ENCODE measurements at places on chromosomes 5 and 9.

DNA sequence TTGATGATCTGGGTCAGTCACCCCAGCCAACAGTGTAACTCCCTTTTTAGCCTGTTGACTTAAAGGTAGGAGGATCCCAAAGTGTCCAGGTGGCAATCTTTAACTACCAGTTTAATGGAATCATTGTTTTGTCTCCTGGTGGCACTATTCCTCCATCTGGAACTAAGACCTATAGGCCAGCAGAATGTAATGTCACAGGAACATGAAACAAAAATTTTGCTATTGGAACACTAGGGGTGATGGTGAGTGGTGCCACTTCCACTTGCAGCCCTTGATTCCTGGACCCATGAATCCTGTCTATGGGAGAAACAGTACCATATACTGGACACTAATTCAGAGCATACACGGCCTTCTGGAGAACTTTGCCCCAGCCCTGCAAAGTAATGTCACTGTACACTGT, 219.5 kb upstream of the RASA1 start:
- no peak for DNase-seq

DNA sequence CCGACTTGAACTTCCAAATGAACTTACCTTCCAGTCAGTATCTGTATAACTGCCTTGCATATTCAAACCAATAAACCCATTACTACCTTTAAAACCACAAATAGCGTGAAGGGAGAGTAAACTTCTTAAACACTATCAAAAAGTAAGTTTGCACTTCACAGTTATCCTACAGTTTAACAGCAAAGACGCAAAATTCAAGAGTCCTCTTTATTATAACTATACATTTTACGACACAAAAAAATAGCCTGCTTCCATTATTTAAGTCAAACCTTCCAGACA, 1.8 kb downstream of the PTBP3 start:
- DNase-seq, result no peak

GRCh38 chr5:59600998-59601397, 292.5 kb downstream of the PDE4D start:
- no peak for DNase-seq

GRCh38 chr9:75051285-75051684, 23.2 kb upstream of the CARNMT1 start:
- no peak for DNase-seq

DNA sequence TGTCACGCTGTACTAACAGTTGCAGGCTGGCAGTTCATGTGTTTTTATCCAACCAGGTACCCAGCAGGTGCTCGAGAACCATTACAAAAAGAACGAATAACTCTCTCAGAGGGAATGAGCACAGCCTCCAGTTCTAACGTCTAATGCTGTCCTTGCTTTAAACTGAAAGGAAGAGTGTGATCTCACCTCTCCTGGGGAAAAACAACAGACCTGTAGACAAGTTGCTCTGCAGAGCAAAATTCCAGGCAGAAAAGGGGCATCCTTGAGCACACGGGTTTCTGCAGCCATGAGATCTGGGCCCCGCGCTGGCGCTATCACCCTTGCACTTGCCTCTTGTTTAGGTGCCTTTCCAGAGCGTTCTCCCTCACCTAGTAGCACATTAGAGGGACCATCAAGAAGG, 92.5 kb upstream of the DNAH5 start:
- DNase-seq, result no peak

DNA sequence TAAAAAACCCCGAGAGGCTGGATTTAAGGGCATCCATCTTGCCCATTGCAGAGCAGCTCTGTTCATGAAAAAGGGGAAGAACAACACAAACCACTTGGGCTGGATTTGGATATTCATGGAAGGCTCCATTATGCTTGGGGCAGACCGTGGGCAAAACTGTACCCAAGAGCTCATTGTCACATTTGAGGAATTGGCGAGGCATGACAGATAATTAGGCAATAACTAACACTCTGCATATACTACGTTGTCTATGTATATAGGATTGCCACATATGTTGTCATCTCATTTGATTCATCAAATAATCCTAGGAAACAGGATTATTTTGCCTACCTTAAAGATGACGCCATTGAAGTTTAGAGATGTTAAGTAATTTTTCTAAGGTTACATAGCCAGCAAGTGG, 255.4 kb downstream of the SMARCA2 start:
- no peak for DNase-seq

- no peak for DNase-seq
Observed at GRCh38 chr9:9214066-9214465, 1398.7 kb downstream of the PTPRD start.

DNA sequence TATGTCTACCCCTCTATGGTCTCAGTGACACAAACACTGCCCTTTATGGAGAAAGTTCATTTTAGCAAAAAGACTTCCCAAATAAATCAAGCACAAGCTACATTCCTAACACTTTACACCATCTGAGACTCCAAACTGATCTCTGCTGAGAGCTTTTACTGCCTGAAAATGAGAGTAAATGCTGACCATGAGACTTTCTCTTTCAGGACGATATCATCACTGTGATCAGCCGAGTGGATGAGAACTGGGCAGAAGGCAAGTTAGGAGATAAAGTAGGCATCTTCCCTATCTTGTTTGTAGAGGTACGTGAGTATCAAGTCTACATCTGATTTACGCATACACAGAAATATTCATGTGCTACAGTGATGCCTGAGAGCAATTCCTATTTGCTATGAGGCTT, 67.5 kb downstream of the SH3RF2 start:
- DNase-seq, result no peak

DNA sequence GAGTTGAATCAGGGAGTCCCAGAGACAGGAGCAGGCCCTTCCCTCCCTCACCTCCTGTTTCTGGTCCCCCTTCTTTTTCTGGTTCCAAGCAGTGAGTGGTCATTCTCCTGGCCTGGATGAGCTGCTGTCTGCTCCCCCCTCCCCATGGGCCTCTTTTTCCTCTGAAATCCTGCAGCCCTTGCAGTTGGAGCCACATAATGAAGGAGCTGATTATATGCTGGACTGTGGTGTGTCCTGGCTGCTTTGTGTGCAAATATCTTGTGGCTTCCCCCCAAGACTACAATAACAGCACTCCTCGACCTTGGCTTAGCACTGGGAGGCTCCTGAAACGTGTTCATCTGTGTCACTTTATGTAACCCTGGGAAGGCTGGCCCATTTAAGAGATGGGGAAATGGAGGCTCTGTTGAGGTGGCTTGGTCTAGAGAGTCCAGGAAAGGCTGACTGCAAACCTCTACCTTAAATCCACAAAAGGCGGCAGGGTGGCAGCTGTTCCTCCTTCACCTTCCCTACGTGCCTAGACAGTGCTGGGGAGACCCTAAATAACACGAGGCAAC, 69.2 kb downstream of the SH3PXD2B start:
- DNase-seq, result no peak

GRCh38 chr5:73901043-73901442, 275.0 kb downstream of the ARHGEF28 start:
- no peak for DNase-seq

- DNase-seq, result no peak
Observed at GRCh38 chr9:88233091-88233490, 94.8 kb upstream of the SPATA31C2 start.

- no peak for DNase-seq
Observed at GRCh38 chr5:112333331-112333781, 85.7 kb downstream of the EPB41L4A start.

DNA sequence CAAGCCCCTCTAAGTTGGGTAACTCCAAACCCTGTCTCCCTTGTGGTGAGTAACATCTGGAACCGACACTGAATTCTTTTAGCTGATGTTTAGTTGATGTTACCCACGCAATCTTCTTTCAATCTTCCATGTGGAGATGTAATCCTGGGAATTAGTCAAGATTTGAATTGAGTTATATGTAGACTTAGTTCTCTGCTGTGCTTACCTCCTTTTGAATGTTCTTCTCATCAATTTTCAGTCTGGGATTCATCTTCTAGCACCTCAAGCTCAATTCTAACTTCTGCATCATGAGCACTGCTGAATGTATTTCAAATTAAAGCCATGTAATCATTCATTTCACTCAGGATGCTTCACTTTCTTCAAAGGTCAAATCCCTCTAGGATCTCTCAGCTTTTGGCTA, 270.6 kb downstream of the FAM170A start:
- DNase-seq, result no peak

DNA sequence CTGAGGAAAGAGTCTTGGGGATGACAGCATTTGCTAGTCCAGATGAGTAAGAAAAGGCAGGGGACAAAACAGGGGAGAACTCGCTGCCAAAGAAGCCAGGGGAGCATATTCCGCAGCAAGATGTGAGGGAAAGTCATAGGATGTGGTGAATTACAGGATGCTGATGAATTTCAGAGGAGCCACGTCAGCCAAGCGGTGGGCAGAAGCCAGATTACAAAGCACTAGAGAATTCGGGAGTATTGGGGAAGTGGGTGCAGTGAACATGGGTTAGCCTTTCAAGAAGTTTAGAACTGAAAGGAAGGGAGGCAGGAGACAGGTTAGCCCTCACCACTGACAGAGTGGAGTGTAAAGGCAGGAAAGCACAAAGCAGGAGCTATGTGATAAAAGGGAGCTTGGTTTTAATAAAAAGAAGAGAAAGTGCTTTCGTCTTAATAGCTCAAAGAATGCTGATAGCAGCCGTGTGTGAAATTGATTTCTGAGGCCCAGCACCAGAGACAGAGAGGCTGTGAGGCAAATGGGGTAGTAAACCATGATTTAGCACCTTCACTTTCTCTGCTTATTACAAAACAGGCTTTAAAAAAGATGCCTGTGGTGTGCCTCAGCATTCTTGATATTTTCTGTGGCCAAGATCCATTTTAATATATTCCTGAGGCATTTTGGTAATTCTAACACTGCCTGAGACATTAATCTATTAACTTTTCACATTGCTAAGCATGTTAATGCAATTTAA, 16.9 kb downstream of the ADAMTSL1 start:
- DNase-seq, result no peak

DNA sequence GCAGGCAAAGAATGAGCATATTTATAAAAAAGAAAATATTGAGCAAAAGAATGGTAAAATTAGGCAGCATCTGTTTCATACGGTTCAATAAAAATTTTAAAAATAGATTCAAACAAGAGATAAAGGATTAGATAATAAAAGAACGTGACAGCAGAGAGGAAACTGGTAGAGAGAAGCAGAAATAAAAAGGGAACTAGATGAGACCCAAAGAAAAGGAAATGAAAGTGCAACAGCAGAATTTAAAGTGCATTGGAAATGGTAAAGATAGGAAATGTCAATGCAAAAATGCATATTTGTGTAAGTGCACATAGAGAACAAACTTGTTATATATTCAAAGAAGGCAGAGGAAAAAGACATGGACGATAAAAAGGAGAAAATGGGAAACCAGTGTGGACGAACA, 70.2 kb downstream of the SUSD1 start:
- no peak for DNase-seq

- no peak for DNase-seq
Observed at GRCh38 chr9:130607640-130608420, 28.5 kb downstream of the FUBP3 start.

GRCh38 chr9:34961574-34962490, 3.7 kb downstream of the PHF24 start:
- DNase-seq, result no peak

- no peak for DNase-seq
Observed at GRCh38 chr5:172568308-172568910, 72.7 kb upstream of the NEURL1B start.

GRCh38 chr5:59179704-59180103, 596.8 kb downstream of the RAB3C start:
- DNase-seq, result no peak

DNA sequence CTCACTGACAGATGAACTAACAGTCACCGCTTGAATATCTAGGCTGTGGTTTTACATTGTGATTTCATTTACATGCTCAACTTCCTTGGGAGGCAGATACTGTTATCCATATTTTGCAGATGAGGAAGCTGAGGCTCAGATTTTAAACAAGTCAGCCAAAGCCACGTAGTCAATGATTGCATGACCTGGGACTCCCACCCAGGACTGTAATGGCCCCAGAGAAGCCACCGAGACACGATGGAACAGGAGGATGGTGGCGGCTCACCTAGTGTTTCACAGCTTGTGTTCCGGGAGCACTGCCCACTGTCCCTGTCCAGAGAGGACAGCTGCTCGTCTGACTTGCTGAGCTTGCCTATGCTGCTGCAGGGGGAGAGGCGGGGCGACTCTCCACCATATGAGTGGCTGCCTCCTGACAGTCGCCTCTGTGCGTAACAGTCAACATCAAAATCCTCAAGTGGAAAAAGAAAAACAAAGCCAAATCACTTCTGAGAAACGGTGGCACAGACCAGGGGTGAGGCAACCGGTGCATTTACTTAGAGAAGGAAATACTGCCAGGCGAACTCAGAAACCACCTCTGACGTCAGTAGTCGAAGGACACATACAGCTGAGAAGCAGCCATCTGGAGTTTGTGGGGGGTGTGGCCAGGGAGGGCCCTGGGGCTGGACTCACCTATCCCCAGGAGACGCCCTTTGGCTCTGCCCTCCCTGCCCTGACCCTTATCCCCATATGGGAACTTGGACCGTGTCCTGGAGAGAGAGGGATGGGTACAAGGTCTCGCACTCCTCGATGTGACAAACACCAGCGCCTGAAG, 82.5 kb downstream of the PRRT1B start:
- peak; percentile 87 for DNase-seq

- DNase-seq, result no peak
Observed at GRCh38 chr9:38761999-38762398, 42.1 kb upstream of the FAM240B start.

DNA sequence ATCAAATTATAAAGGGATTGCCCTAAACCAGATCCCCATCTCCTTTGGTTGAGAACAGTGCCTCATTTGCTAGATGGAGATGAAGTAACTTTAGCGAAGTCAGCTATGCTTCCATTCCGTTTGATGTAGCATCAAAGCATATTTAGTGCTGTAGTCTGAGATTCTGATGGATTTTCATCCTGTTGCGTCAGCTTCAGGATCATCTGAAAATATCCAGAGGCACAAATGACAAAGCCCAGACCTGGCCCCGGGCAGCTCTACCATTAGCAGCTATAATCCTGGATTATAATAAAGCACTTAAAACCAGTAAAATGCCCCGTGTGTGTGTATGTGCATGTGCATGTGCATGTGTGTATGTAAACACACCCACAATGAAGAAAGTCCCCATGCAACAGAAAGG, 44.7 kb downstream of the ERAP1 start:
- no peak for DNase-seq

DNA sequence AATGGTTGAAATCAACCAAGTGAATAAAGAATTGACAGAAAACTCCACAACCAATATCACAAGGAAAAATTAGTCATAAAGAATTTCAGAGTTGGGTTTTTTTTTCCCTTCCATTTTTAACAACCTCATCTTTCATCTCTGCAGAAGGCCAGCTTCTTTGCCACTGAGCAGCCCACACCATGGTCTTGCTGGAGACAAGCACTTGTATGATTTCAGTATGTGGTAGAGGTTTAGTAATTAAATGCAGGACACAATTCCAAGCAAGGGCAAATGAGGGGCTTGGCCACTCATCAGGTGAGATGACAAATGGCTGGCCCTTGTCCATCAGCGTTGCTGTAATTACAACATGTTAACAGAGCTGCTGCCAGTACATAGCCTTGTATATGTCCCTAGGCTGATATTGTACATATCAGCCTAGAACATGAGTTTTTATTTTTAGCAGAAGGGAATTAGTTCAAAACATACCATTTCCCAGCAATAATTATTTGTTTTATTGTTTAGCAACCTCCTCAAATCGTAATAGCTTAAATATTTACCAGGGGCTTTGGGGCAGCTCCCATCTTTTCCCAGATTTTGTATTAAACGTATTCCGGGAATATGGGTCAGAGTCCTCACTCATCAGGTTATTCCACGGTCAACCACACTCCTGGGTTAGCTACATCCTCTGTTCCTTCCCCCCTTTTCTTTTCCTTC, 5.0 kb upstream of the C9 start:
- DNase-seq, result no peak

All from T-helper 2 cell (primary cell).